ENCODE measurements at places on chromosomes 16 and 17. TPM values are rescaled to one million over a fixed set of nuclear protein-coding genes. Genes with fewer than 3 reads are reported as not detected.

DNA sequence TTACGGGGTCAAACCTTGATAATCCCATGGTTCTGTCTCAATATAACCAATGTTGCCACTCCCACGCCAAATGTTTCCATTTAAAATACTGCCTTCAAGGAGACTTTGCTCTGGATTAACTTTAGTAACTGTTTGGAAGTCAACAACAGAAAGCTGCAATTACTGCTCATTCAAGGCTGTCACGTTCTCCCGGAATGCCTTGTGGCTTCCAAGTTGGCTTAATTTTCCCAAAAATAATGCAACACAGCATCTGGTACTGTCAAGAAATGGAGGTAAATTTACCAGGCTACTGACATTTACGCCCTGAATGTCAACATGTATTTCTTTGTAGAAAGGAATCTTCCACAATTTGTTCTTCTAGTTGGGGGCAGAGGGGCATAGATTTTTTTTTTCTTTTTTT is 38.2 kb downstream of the GPRC5B start:
- H3K27me3 ChIP-seq: no peaks in the 10 kb centered on the region
- no peak for DNase-seq

- H3K36me3 ChIP-seq: no peaks in the 10 kb centered on the region
- no peak overlapping the region for H3K4me3 ChIP-seq
- no peak for DNase-seq
Measured at GRCh38 chr16:86640265-86640843, 62.0 kb downstream of the FOXL1 start.

DNA sequence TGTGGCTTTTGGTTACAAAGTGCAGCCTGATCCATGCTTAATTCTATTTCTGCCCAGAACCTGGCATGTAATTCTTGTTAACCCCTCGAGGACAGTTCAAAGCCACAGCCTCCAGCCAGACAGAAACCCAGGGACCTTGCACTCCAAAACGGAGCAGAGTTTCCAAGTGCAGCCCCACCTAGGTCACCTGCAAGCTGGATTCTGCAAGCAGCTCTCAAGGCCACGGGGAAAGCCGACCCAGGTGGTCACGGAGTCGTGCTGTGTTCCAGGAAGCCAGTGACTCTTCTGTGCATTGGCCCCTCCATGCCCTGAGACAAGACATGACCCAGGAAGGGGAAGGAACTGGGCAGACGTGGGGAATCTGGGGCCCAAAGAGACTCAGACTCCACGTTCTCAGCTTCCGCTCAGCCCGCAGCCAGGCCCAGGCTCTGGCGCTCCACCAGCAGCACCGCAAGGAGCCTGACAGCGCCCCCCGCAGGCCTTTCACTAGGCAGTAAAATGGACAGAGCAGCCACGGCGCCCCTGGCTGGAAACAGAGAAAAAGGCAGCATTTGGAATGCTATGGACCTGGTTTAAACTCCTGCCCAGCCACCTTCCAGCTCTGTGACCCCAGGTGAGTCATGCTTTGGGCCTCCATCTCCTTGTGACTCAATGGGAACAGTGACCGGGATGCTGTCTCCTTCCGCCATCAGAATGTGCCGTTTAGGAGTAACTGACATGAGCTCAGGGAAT is 27.3 kb upstream of the GSG1L start:
- H3K4me3 ChIP-seq: no peak overlapping the region
- no peaks in the 10 kb centered on the region for H3K27me3 ChIP-seq
- 0 out of 2 replicates have a peak, but pooled peaks cover 9% of the 10 kb centered on the region for H3K4me1 ChIP-seq
- H3K36me3 ChIP-seq: no peaks in the 10 kb centered on the region
- no peak overlapping the region for H3K27ac ChIP-seq
- DNase-seq: peak; percentile 88

DNA sequence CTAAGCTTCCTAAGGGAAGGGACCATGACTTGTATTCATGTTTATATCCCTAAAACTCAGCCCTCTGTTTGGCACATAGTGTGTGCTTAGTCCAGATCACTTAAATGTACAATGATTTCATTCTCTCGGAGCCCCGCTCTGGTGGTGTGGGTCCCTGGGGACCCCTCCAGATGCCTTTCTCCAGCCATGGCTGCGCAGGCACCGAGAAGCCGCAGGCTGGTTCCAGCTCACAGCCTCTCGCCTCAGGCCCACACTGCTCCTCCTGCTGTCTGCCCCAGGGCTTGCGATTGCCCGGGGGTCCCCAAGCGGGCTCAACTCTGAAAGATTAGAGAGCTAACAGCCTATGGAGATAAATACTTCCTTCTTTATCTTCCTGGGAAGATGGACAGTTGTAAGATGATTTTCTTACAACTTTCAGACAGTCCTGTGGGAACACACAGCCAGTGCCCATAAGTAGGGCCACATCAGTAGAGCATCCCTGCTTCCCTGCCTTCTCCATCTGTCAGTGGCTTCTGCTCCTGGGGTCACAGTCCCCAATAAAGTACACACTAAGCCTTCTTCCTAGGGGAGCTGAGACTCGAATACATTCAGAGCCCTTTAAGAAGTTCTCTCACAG is 66.2 kb downstream of the CENPV start:
- H3K27ac ChIP-seq: no peak overlapping the region
- H3K4me3 ChIP-seq: no peak overlapping the region
- peaks cover 2% of the 10 kb centered on the region for H3K4me1 ChIP-seq
- no peaks in the 10 kb centered on the region for H3K36me3 ChIP-seq
- DNase-seq: peak; percentile 37

GRCh38 chr16:424033-424622 is 1.3 kb upstream of the RAB11FIP3 start:
- no peak overlapping the region for H3K27ac ChIP-seq
- no peak for DNase-seq

GRCh38 chr17:50330151-50330775 is 15.7 kb upstream of the XYLT2 start:
- DNase-seq: no peak
- H3K27ac ChIP-seq: no peak overlapping the region
- H3K36me3 ChIP-seq: no peaks in the 10 kb centered on the region
- no peaks in the 10 kb centered on the region for H3K27me3 ChIP-seq
- no peak overlapping the region for H3K4me3 ChIP-seq

DNA sequence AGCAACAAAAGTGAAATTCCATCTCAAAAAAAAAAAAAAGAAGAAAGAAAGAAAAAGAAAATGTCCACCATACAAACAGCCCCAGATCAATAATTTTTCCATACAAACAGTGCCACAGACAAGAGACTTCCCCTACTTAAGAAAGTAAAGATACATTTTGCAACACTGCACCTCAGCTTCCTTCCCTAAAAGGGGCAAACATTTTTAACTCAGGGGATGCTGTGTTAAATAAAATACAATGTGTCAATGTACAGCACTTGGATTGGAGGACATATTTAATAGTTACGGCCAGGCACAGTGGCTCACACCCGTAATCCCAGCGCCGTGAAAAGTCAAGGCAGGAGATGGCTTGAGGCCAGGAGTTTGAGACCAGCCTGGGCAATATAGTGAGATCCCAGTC is 22.3 kb downstream of the MYH11 start:
- H3K27me3 ChIP-seq: no peaks in the 10 kb centered on the region
- H3K27ac ChIP-seq: no peak overlapping the region
- no peak overlapping the region for H3K4me3 ChIP-seq

GRCh38 chr16:8594149-8594666 is 3.9 kb upstream of the TMEM114 start:
- no peaks in the 10 kb centered on the region for H3K4me1 ChIP-seq
- H3K27ac ChIP-seq: no peak overlapping the region
- H3K36me3 ChIP-seq: no peaks in the 10 kb centered on the region
- no peak overlapping the region for H3K4me3 ChIP-seq

DNA sequence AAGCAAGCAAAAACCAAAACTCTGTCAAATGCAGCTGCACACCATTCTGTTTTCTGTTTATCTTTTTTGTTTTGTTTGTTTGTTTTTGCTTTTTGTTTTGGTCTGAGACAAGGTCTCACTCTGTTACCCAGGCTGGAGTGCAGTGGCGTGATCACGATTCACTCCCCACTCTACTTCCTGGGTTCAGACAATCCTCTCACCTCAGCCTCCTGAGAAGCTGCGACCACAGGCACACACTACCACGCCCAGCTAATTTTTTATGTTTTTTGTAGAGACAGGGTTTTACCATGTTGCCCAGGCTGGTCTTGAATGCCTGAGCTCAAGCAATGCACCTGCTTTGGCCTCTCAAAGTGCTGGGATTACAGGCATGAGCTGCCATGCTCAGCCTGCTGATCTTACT is 19.3 kb upstream of the SLFN13 start:
- no peaks in the 10 kb centered on the region for H3K36me3 ChIP-seq
- H3K27ac ChIP-seq: no peak overlapping the region
- no peak for DNase-seq
- no peak overlapping the region for H3K4me3 ChIP-seq
- no peaks in the 10 kb centered on the region for H3K27me3 ChIP-seq

- no peak overlapping the region for H3K27ac ChIP-seq
- no peak for DNase-seq
- H3K36me3 ChIP-seq: peaks cover 40% of the 10 kb centered on the region
- H3K4me3 ChIP-seq: no peak overlapping the region
- H3K4me1 ChIP-seq: peaks cover 3% of the 10 kb centered on the region
Measured at GRCh38 chr17:17830740-17831207, 6.0 kb downstream of the SREBF1 start.

DNA sequence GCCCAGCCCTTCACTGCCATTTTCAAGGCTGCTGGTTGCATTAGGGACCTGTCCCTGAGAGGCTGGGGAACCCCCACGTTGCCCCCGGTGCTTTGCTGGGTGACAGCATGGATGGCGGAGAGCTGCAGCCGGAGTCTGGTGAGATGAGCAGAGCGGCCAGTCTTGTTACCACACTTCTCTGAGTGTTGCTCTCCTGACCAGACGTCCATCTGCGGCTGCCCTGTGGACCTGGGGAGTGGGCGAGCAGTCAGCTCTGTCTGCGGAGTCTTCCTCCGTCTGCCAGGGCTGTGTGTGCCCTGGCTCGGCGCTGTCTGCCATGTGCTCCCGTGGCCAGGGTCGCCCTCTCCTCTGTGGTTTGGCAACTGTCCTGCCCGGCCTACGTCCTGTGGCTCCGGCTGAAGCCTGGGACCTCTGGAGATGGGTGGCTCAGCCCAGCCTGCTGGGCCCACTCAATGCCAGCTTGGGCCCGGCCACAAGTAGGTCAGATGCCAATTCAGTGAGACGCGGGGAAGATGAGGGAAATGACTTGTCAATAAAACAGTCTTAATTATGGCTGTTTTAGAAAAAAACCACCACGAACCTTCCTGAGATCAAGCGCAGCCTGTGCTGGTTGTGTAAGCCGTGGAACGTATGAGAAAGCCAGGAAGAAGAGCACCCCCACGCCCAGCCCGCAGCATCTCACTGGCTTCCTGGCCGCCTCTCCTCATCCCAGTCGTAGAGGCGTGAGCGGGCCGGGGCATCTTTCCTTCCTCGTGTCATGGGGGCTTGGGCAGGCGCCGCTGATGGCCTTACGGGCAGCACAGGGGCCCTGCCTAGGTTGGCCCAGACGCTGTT is 7.9 kb downstream of the KCTD5 start:
- H3K27ac ChIP-seq: no peak overlapping the region
- no peaks in the 10 kb centered on the region for H3K27me3 ChIP-seq
- no peaks in the 10 kb centered on the region for H3K4me1 ChIP-seq
- DNase-seq: no peak

GRCh38 chr17:39568702-39569101 is 39.0 kb downstream of the NEUROD2 start:
- DNase-seq: no peak
- H3K36me3 ChIP-seq: peaks cover 20% of the 10 kb centered on the region
- no peaks in the 10 kb centered on the region for H3K27me3 ChIP-seq
- H3K4me3 ChIP-seq: no peak overlapping the region

DNA sequence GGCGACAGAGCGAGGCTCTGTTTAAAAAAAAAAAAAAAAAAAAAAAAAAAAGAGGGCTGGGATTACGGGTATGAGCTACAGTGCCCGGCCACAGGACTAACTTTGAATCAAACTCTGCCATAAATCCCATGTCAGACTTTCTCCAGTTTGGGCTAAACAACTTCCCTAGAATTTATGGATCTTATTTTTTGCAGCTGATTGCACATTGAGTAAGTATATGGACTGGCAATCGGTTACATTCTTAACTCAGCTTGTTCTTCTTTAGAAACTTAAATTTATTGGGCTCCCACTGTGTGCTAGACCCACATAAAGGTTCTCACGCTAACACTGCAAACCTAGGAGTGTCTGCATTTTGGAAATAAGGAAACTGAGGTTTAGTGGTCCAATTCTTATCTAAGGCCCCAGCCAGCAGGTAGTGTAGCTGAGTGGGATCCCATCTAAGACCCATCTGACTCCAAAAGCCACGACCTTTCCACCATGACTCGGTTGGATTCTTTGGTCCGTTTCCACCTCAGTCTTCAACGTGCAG is 718 bp upstream of the CBFB start:
- no peak for DNase-seq
- H3K4me3 ChIP-seq: peak overlapping the region; percentile 82
- H3K36me3 ChIP-seq: no peaks in the 10 kb centered on the region
- no peaks in the 10 kb centered on the region for H3K27me3 ChIP-seq
- no peaks in the 10 kb centered on the region for H3K4me1 ChIP-seq
- H3K27ac ChIP-seq: no peak overlapping the region

- DNase-seq: no peak
- H3K27ac ChIP-seq: no peak overlapping the region
- no peaks in the 10 kb centered on the region for H3K36me3 ChIP-seq
- no peaks in the 10 kb centered on the region for H3K27me3 ChIP-seq
- no peaks in the 10 kb centered on the region for H3K4me1 ChIP-seq
Measured at GRCh38 chr17:45873728-45874127, 20.6 kb upstream of the MAPT start.

DNA sequence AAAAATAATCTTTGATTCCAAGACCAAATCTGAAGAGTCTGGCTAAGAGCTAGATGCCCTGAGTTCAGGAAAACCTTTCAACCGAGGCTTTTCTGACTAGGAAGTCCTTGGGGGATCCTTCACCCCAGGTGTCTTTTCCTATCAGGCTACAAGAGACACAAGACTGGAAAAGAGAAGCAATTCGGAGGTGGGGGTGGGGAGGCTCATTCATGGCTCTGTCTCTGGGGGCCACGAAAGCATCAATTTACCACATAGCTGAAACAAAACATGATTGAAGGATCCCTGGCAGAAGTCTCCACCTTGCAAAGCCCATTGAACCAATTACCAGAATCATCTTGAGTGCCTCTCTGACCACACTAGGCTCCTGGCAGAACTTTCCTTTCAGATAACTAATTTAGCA is 239.8 kb upstream of the SALL1 start:
- H3K4me1 ChIP-seq: peaks cover 10% of the 10 kb centered on the region
- H3K27me3 ChIP-seq: no peaks in the 10 kb centered on the region
- peak overlapping the region; percentile 44 for H3K4me3 ChIP-seq
- peaks cover 8% of the 10 kb centered on the region for H3K36me3 ChIP-seq

EME1 gene
- 16.5 TPM for total RNA-seq

ZNF287 gene
- total RNA-seq: 7.1 TPM

ETV4 gene
- 78.4 TPM for total RNA-seq

CCL16 gene
- total RNA-seq: not detected

DNAH17 gene
- total RNA-seq: 0.33 TPM

GCSH gene
- total RNA-seq: 85.9 TPM
